ENCODE measurements at places on chromosomes 1 and 21.
A peak's percentile ranks its signal among the peaks of the same experiment; 100 is the strongest.

- peak; percentile 95 for DNase-seq
Measured at GRCh38 chr1:9473032-9473807, 66.0 kb upstream of the SLC25A33 start.

DNA sequence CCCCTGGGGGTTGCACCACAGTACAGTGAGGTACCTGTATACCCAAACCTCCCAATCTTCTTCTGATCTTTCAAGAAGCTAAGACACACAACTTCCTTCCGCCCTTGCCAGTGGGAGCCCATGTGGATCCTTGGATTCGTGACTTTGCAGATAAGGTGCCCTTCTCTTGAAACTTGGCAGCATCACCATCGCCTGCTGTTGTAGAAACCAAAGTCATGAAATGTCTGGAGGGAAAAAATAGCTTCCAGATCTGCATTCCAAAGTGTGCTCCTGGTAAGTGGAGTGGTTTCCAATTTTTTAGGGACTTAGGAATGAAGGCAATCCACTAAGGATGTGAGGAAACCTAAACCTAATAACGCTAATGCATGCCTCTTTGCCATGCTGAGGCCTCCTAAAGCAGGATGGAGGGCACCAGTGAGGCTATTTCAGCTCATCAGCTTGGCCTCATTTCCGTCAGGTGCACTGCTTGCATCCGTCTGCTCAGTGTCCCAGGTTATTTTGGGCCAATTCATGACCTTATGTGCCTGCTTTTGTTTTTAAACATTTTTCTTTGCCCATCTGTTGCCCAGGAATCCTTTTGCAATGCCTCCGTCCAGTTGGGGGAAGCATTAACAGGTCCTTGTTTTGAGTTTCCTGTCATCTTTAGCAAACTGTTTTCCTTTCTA is 8.2 kb upstream of the EFHD2 start:
- no peak for DNase-seq

- DNase-seq = no peak
Measured at GRCh38 chr21:46152927-46153246, 2.5 kb downstream of the FTCD start.

DNA sequence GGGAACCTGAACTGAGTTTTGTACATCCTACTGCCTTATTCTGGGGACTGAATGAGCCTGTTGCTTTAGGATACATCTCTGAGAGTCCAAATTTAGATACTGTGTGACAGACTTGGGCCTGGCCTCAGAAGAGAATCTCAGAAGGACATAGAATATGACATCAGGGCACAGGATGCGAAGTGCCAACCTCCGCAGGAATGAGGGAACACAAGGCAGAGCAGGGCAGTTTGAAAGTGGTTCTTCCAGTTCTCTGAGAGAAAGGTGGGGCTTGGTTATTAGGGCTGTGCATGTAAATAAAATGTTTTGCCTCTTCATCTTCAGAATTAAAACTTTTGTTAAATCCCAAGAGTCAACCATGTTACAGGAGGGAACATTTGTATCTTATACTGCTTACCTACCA is 23.1 kb downstream of the TRAF5 start:
- no peak for DNase-seq

GRCh38 chr1:10900691-10901090 is 104.2 kb upstream of the CASZ1 start:
- no peak for DNase-seq

GRCh38 chr1:208874915-208875314 is 630.7 kb upstream of the PLXNA2 start:
- no peak for DNase-seq

GRCh38 chr1:67338642-67339041 is 31.0 kb downstream of the IL12RB2 start:
- DNase-seq = peak; percentile 10

DNA sequence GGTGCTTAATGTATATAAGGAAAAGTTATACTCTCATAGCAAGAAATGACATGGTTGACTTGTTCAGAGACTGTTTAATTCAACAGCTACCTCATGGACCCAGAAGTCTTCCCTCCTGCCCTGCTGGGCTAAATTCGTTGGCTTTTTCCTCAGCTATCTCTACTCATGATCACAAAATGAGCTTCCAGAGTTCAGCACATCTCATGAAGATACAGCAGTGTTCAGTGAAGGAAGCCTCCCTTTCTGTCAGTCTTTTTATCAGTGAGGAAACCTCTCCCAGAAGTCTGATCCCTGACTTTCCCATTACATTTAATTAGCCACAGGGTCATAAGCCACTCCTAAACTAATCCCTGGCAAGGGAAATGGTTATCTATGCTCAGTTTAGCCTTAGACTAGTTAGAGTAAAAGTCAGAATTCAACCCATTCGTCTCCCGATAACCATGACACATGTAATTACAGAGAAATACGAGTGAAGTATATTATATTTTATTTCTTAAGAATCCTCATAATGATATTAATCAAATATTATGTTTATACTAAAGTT is 97.5 kb downstream of the DENND1B start:
- no peak for DNase-seq

DNA sequence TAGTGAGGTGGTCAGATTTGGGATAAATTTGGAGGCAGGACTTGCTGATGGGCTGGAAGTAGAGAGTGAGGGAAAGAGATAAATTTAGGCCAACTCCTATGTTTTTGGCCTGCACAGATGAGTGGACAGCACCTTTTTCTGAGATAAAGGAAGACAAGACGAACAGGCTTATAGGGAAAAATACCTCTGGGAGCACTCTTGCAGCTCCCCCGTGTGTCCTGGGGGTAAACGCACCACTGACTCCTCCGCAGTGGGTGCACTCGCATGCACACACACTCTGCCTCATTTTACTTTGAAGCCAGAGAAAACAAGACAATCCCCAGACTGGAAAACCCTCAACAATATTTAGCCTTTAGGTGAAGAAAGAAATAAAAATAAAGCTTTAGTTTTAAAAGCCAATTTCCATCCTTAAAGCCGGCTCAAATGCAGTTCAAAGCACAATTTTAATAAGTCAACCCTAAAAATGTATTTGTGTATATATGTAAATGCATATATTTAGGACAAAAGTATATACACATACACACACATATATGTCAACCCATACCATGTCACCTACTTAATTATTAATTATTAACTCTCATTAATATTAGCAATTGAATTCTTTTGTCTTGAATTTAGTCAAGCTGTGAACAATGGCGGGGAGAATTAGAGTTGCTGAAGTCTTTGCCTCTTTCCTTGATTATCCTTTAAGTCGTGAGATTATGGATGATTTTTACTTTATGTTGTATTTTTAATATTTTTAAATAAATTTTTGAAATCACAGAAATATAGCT is 341.8 kb downstream of the ZNF326 start:
- DNase-seq = no peak

DNA sequence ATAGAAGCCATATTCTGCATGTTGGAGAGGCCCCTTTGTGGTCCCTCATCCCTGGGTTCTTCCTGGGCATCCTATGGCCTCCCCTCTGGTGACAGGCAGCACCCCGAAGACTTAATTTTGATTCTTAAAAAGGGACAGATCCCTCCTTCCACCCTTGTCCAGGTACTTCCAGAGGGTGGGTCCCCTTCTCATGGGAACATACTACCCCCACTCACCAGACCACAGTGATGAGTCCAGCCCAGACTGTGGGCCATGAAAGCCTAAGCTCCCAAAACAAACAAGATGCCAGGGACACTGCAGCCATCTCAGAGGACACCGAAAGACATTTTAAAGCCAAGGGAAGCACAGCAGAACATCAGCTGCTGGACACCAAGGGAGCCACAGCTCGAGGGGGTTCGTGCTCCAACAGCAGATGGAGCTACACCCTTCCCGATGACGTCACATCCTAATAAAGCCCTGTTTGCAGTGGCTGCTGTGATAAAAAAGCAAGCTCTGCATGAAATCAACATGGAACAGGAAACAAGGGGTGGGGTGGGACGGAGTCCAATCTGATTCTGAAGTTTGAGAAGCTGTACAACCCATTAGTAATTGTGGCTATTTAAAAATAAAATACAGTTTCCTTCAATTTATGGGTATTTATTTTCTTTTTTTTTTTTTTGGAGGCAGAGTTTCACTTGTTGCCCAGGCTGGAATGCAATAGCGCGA is 32.4 kb downstream of the GNB1 start:
- peak; percentile 86 for DNase-seq

DNA sequence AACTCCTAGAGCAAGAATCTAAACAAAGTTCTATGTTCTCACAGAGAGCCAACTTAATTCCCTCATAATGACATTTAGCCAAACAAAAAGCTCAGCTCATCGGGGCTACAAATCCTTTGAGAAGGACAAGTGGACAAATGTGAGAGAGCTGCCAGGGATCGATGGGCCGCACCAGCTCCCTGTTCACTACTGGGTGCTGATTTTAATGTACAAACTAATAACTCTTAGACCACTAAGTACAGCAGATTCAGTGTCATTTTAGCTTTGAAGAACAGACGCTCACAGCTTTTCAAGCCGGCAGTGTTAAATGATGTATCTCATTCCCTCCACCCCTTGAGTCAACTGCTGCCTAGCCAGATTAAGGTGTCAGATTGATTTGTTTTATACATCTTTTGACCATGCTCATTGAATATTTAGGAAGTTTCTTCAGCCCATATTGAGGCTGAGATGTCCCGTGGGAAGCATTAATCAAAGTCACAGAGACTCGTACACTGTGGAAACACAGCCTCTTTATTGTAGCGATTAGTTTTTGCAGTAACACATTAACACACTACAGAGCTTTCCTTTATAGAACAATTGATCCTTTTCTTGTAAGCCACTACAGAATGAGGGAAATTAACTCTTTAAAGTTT is 21.1 kb downstream of the PROX1 start:
- DNase-seq = no peak

DNA sequence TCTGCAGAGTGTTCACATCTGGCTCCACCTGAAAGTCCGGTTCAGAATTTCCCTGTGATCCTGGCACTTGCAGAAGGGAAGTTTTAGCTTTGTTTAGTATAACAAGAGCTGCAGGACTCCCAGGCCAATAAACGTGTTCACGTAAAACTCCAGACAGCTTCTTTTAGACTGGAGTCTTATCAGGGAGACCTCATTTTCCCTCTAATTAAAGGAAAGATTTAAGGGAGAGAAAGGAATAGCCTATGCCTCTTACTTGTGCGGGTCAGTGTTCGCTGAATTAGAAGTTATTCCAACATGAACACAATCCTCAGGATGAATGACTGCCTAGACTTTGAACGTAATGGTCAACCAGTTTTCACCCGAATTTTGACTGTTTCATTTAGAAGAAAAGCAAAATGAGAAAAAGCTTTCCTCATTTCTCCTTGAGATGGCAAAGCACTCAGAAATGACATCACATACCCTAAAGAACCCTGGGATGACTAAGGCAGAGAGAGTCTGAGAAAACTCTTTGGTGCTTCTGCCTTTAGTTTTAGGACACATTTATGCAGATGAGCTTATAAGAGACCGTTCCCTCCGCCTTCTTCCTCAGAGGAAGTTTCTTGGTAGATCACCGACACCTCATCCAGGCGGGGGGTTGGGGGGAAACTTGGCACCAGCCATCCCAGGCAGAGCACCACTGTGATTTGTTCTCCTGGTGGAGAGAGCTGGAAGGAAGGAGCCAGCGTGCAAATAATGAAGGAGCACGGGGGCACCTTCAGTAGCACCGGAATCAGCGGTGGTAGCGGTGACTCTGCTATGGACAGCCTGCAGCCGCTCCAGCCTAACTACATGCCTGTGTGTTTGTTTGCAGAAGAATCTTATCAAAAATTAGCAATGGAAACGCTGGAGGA is 202.1 kb upstream of the SGIP1 start:
- peak; percentile 62 for DNase-seq

DNA sequence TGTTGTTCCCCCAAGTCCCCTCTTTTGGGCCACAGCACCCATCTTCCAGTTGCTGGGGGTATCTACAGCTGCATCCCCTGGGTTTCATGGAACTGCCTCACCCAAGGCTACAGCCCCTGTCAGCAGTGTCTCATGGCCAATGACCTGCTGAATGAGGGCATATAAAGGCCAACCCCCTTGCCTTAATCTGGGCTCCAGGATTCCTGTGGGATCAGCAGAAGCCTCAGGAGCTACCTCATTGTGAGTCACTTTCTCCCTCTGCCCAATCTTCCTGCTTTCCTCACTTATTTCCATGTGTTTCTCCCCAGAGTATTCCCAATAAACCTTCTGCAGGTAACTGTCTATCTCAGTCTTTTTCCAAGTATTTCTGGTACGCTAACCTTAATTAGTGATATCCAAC is 37.3 kb upstream of the SYT14 start:
- DNase-seq = peak; percentile 70

DNA sequence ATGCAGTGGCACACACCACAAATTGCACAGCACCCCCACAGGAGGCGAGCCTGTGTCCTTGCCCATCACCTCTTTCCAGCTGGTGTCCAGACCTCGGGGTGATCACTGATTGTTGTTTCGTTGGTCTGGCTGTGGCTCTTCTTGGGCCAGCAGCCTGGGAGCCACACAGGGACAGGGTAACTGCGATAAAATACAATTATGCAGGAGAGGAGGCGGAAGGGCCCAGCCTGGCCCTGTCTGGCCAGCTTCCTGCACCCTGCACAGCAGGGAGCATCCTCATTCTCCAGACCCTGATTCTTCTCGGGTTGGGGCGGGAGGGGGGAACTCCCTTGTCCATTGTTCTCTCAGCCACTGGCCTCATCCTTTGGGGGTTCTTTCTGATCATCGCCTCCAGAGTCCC is 83.6 kb downstream of the ADARB1 start:
- no peak for DNase-seq

DNA sequence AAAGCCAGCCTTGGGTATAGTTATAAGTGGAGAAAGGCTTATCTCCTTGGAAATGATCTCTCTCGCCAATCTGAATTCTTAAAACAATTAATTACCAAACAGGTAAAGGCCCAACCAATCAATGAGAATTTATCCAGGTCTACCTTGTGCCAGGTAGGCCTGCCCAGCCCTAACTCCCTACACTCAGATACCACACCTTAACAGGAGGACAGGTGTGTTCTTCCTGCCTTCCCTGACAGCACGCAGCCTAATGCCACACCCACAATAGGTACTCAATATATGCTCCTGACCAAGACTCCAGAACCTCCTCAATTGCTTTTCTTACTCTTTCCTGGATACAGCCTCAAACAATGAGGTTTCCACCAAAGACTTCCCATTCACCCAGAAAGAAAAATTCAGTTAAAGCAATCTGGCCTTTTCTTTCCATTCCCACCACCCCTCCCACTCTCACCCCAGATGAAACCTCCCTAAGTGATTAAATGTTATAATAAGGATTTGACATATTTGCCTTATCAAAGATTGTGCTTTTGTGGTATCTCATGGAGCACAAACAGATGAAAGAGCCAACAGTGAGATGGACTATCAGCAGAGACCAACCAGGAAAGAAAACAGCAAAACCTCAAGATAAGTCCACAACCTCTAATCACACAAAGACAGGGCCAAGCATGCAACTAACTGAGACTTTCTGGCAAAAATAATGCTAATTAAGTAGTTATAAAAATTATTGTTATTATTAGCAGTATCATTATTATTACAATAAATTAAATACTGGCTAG is 25.6 kb downstream of the TRABD2B start:
- no peak for DNase-seq

- DNase-seq = no peak
Measured at GRCh38 chr1:33296824-33297223, 24.1 kb downstream of the A3GALT2 start.

DNA sequence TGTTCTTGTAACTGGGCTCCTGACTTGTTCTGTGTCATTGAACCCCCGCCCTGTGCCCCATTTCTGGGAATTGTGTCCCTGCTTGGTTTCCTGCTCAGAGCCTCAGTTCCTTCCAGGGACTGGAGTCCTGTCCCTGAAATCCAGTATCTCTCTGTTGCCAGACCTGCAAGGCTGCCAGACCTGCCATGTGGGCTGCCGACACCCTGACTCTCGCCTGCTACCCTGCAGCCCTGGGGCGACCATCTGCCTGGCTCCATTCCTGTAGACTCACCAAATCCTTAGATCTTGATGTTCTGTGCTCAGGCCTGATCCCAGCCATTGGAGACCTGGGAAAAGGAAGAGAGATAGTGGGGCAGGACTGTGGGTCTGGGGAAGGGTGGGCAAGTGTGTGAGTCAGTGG is 383.3 kb upstream of the PROX1 start:
- DNase-seq = no peak
